Mesenteric fat pad (tissue), 1 donor: ENCODE measurements at places on chromosomes 3 and 15.

DNA sequence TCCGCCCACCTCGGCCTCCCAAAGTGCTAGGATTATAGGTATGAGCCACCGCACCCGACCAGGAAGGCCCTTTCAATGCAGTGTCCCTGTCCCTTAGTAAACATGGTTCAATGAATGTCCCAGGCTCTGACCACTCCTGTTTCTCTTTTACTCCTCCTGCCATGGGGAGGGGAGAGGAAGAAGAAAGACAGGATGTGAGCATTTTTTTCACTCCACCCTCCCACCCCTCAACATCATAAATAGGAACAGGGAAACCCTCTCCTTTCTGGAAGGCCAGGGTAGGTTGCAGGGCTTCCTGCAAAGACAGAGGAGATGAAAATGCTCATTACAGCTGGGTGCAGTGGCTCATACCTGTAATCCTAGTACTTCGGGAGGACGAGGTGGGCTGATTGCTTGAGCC is 7.5 kb upstream of the TATDN2 start:
- no peak for DNase-seq

DNA sequence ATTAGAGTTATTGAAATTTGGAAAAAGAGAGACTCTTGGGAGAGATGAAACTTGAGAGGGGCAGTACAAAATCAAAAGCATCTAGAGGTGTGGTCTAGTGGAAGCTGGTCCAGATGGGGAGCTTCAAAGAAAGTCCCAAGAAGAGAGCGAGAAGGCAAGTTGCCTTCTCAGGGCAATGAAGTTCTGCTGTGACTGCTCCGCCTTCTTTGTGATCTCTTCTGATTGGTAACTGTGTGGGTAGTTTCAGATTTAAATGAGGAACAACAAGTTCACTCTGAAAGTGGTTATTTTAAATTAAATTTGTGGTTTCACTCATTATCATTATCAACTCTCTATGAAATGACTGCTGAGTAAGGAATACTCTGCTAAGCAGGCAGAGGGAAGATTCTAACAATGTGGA is 233.3 kb downstream of the NLGN1 start:
- DNase-seq, result no peak

GRCh38 chr3:4322635-4323034 is 19.5 kb downstream of the SETMAR start:
- no peak for DNase-seq

DNA sequence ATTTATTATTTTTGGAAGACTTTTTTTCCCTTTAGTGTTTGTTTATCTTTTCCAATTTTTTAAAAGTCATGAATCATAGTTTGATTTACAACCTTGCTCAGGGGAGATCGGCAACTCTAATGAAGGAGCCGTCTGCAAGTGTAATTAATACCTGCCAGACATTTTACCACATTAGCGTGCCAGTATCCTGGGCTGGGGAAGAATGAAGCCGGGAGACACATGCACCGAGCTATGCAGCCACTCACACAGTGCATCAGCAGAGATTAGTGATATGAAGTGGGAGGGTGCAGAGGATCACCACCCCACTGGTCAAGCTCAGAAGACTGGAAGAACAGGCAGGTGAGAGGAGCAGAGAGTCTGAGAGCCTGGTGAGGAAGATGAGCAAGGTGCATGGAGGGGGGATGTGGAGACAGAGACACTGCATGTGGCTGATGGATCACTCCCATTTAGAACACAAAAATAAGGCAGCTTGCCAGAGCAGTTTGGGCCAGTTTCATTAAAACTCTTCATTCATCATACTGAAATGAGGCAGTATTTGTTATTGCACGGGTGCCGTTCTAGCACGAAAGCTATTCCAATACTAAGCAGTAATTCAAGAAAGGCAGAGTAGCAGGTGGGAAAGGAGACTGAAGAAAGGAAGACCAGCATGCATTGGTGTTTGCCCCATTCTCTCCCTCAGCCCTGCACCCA is 821.6 kb downstream of the TUSC7 start:
- no peak for DNase-seq

DNA sequence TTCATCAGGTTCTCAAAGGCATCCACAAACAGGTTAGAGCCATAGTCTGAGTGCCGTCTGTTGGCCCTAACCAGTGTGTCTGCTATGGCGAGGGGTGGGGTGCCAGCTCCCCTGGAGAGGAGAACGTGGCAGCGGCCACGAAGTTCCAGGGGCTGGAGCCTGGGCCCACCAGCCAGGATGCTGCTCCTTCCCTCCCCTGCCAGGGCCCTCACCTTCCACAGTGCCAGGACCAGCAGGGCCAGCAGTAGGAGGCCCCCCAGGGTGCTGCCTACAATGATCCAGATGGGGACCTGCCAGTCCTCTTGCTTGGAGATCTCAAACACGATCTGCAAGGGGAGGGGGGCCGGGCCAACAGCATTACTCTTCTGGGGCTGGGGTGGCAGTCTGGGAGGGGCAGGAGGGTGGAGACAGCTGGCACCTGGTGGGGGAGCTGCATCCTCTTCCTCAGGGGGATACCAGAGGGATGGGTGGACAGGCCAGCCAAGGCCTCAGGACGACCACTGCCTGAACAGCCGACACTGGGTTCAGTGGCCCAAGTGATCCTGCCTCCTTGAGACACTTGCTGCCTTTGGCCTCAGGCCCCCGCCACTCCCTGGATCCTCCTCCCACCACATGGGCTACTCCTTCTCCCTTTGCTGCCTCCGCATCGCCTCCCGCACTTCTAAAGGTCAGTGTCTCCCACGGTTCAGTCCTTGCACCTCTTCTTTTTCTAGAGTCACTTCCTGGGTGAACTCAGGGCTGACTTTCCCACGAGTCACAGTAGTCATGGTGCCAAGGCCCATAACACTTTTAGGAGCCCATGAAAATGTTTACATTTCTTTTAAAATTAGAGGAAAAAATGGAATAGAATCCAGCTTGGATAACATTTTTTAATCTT is 26.3 kb downstream of the FEM1B start:
- DNase-seq, result no peak

GRCh38 chr3:114973536-114973935 is 173.6 kb downstream of the ZBTB20 start:
- DNase-seq, result no peak

- no peak for DNase-seq
Measured at GRCh38 chr15:45759936-45760335, 125.1 kb downstream of the SQOR start.

DNA sequence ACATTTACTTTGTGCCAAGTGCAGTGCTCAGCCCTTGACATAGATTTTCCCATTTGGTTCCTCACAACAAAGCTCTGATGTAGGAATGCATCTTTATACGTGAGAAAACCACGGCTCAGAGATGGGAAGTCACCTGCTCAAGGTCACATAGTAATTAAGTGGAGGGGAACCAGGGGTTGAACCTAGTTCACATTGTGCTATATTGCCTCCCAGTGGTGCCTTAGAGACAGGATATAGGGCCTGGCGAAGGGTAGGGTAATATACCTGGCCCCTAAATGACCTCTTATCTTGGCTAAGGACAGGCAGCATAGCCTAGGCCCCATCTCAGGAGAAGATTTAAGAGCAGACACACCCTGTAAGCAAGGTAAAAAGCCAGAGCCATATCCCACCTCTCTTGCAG is 71.5 kb downstream of the FOXP1 start:
- no peak for DNase-seq

DNA sequence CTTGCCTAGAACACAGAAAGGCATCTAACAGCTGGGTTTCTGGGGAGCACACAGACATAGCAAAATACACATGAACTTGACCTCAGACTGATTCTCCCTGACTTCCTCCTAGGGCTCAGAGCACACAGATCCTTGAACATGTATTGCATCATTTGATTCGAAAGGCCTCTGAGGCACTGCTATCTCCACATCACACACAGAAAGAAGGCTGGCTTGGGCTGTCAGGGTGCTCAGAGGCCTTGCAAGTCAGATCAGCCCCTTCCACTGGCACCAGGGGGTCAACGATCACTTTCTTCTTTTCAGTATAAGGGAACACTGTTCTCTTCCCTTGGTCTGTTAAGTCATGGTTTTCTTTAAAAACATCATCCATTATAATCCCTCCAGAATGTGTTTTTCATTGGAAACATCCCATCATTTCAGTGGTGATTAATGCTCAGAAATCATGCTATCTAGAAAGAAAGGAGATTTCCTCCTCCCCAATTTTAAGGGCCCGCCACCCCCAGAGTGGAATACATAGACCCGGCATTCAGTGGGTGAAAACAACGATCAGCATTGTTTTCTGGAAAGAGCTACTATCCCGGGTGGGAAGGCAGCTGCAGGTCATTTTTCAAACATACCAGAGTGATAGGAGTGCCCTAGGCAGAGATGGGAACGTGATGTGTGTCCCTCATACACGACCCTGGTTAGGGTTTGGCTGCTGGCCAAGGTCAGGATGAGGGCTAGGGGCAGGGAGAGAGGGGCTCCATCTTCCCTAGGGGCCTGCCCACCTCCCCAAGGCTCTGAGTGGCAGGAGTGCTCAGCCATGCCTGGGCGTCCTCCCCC is 253.3 kb upstream of the LYSMD4 start:
- DNase-seq, result no peak

DNA sequence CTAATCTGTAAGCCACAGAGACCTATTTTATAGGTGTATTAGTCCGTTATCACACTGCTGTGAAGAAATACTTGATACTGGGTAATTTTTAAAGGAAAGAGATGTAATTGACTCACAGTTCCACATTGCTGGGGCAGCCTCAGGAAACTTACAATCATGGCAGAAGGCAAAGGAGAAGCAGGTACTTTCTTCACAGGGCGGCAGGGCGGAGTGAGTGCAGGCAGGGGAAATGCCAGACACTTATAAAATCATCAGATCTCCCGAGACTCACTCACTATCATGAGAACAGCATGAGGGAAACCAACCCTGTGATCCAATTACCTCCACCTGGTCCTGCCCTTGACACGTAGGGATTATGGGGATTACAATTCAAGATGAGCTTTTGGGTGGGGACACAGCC is 108.7 kb downstream of the GALK2 start:
- DNase-seq, result no peak

GRCh38 chr3:16797831-16798230 is 86.9 kb upstream of the PLCL2 start:
- DNase-seq, result no peak

DNA sequence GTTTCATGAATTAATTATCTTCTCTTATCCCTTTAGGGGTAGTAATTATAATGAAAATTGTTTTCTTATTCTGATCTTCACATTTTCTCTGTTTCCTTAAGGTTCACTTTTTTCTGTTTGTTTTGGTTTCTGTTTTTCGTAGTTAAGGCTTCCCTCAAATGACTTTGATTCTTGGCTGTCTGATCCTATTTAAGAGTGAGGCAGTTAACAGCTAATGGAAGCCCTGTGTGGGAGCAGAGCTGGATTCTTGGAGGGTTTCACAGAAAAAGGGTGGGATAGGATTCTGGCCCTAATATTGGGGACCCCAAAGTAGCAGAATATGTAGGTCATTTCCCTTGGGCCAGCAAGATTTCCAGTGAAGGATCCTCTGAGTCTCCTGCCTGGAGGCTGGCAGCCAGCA is 6.8 kb upstream of the AMOTL2 start:
- no peak for DNase-seq

DNA sequence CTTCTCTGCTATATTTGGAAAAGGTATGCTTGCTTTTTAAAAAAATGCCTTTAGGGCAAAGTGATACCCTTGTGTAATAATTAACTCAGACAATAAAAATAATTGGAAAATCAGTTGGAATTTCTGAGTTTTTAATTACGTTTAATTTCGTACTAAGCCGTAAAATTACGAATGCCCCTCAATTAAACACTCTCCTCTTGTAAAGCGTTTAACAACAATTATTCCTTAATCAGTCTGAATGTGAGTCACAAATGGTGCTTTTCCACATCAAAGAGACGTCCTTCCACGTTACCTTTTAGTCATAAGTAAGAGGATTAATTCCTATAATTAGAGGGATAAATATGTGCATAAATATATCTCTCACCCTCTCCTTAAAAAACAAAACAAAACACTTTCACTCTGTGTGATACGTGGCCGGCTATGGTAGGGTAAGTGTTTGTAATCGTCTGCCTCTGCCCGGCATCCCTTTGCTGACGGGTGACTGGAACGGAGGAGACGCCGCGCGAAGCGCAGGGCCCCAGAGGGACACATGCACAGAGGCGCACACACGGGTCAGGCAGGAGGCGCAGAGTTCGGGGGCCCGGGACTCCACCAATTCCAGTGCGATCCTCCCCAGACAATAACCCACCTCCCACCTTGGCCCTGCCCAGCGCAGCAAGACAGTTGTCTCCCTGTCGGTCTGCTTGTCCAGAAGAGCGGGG is 9.7 kb upstream of the MEIS2 start:
- DNase-seq, result no peak

- DNase-seq, result no peak
Measured at GRCh38 chr3:68288085-68288484, 633.7 kb upstream of the SUCLG2 start.

DNA sequence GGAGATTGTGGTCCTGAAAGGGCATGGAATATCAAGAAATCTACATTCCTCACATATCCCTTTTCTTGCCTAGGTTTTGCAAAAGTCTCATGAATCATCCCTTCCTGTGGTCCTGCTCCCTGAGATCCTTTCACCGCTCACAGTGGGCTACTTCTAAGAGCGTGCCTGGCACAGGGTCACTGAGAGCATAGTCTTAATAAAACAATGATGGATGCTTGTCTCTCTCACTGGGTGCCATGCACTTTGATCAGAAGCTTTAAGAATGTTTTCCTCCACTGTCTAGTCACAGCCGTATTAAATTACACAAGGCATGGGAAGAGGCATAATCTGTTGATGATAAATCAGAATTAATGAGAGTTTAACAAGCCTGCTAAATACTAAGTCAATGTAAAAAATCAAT is 269.7 kb upstream of the ATP10A start:
- DNase-seq, result no peak

DNA sequence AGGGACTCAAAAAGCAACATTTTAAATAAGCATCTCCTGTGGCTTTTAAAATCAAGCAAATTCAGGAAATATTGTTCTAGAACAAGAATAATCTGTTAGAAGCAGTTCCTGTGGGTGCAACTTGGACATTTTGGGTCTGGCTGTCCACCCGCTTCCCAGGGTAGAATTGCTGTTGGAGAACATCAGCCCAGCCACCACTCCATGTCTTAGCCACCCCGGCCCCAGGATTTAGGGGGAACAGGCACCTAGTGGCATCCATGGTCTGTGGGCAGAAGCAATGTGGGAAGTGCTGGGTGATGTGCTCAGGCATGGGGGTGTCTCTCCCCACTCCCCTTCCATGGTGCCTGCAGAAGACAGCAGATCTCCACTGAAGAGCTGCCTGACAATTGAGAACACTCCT is 162.6 kb downstream of the KLF13 start:
- no peak for DNase-seq

- no peak for DNase-seq
Measured at GRCh38 chr15:64883997-64884511, 27.6 kb upstream of the ANKDD1A start.

DNA sequence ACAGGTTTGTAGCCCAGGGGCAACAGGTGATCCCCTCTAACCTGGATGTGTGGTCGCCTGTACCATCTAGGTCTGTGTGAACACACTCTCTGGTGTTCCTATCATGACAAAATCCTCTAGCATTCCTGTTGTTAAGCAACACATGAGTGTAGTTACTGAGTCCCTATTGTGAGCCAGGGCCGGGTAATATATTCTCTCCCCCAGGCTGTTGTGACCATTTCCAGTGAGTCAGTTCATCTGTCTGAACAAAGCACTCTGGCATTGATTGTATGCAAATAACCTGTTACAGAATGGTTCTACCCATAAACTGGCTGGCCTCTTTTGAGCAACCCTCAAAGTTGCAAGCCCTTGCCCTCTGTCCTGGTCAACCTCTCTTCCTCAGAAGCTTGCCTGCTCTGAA is 2.6 kb upstream of the FLNB start:
- DNase-seq, result no peak
